Stimulated activated CD8-positive, alpha-beta memory T cell treated with anti-CD3 and anti-CD28 coated beads, Interleukin-15, amount 100 ng/mL, for 24 hours (primary cell): ENCODE measurements at places on chromosomes 3 and 15.

DNA sequence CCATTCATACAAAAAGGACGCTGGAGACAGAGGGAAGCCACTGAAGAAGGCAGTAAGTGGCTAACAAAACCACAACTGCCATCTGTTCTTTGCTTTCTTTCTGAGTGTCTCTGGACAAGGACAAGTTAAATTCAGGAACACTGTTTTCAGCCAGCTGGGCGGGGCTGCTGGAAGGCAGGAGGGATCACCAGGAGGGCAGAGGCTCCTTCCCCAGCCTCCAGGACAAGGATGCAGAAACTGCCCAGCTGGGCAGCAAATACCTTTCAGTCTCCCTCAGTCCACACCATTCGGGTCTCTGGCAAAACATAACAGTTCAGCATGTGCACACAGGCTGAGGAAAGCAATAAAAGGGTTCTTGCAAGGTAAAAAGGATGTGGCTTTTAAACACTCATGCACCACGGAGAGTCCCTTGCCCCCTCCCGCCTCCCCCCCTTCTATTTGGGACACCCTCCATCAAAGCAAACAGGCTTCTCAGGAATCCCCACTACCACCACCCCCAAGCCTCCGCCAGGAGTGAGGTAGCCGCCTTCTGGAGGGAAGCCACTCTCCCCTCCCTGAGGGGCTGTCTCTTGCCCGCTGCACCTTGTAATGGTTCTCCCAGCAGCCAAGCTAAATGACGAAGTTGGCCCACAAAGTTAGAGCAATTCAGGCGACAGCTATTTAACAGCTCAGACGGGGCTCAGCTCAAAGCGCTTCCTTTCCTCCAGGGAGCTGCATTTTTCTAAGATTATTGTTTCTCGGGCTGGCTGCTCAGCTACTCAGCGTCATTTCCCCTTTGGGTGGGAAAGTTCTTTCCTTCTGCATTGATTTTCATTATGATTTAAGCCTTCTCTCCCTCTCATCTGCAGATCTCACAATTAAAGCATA is 3.8 kb downstream of the HEG1 start:
- peak; percentile 17 for DNase-seq

GRCh38 chr15:40272485-40273056 is 10.3 kb downstream of the ANKRD63 start:
- DNase-seq, result no peak

DNA sequence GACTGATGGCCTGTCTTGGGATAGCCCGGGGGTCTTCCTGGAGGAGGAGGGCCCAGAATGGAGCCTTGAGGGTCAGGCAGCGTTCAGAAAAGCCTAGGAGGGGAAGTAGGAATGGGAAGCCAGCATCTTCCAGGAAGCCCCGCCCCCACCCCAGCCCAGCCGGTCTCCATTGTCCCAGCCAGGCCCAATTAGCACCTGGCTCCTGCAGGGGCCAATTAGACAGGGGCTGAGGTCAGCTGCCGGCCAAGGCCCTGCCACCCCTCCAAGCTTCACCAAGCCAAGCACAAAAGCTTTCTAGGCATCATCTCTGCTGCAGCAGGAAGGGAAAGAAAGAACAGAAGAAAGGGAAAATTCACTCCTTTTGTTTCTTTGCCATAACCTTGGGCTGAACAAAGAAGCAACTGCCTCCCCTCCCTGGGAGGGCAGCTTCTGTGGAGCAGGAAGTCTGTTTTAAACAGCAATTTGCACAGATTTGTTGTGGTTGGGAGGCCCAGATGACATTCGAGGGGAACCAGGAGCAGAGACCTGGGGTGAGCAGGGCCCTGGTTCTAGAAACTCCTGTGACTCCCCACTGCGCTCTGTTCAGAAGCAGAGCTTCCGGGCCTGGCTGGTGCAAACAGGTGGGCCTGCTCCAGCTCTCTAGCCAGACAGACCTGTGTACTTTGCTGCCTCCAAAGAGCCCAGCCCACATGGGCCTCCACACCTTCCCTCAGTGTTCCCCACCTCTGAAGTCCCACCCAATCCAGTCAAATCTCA is 47.7 kb downstream of the CYP11A1 start:
- DNase-seq, result no peak

DNA sequence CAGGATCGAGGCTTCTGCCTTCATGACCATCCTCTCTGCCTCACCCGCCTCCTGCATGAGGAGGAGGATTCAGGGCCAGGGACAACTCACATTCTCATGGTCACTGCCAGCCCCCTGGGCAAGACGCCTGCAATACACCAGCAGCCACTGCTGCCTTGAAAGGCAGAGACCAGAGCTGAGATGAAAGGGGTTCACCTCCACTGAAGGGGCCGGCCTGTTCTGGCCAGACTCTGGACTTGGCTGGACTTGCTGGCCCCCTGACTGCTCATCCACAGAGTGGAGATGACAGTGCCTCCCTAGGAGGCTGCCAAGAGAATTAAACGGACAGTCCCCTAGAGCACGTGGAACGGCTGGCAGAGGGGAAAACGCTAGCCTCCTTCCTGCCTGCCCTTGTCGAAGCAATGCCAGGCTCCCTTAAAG is 35.2 kb downstream of the MGLL start:
- DNase-seq, result no peak

DNA sequence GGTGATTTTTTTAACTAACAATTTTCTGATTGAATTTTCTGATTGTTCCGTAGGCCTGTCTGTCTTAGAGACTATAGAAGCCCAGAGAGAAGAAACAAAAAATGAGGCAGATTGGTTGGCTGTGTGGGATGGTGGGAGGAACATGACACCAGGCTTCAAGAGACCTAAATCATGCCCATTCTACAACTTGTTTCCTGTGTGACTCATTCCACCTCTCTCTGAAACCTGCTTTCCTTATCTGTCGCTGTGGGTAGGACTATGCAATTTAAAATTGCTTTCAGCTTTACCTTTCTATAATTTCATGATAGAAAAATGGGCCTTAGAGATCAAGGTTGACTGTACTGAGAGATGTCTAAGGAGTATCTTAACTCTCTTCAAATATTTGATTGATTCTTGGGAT is 44.5 kb downstream of the OXNAD1 start:
- no peak for DNase-seq

- DNase-seq, result no peak
These were observed 47.3 kb upstream of the PHLDB2 start for GRCh38 chr3:111811811-111812210.

- no peak for DNase-seq
These were observed 49.0 kb downstream of the NTRK3 start for GRCh38 chr15:88207565-88207964.
